ENCODE measurements at places on chromosomes 16 and 17. TPM values are rescaled to one million over a fixed set of nuclear protein-coding genes. Genes with fewer than 3 reads are reported as not detected.

DNA sequence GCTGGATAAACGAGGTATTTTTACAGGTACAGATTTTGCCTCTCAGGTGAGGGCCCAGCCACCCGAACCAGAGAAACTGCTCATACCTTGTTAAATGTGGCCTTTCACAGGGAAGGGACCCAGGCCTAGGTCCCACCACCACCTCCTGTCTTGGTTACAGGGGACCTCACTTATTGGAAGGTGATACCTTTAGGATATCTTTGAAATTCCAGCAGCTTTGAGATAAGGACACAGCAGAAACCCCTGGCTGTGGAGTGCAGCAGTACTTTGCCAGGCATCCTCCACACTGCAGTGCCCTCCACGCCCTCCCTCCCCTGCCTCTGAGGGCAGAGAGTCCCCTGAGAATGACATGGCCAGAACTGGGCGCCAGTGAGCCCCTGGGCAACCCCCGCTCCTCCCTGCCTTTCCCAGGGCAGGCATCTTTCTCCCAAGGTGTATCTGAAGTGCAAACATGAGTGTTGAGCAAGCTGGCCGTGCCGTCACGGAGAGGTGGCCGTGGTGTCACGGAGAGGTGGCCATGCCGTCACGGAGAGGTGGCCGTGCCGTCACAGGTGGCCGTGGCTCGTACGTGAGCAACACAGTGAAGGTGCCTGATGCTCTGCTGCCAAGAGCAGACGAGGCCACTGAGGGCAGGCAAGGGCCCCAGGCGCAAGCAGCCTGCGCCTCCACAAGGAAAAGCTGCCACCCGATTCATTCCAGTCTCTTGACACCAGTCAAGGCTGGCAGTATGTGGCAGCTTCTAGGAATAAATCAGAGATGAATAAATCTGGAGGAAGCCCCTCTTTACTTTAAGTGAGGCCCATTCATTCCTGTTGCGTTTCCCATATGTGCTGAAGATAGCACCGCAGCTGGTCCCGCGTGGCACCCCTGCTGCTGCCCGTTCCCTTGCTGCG lies 134.5 kb upstream of the CHMP6 start:
- no peak for DNase-seq

DNA sequence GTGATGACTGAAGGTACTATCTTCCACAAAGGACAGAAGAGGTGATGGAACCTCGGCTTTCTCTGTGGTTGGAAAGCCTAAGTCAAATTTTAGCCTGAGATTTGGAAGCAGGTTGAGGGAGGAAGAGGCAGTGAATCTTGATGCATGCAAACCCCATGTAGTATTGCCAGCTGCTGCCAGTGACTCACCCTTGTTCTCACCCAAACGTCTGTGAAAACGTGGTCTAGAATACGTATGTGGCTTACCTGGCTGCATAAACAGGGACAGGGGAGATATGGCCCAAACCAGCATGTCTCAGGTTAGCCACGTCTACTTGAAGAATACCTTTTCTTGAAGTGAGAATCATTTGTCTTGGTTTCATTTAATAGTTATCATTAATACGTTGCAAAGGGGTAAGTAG lies 438.0 kb upstream of the MAF start:
- no peak for DNase-seq

DNA sequence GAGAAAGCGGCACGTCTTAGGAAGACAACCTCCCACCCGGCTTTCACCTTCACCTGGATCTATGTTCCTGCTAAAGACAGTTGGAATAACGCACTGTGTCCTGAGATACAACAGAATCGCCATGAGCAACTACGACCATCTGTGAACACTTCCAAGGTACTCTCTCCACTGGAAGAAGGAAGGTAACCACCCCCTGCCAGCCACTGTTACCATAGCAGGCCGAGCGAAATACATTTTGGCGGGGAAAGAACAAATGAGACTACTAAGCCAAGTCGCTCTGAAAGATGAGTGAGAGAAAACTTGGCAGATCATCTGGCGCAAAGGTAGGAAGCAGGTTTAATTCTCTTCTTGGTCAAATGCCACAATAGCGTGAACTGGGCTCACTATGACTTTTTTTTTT lies 9.8 kb downstream of the CRK start:
- no peak for DNase-seq

GRCh38 chr17:45070809-45071208 lies 9.7 kb downstream of the NMT1 start:
- no peak for DNase-seq

GRCh38 chr17:17103160-17103559 lies 60.9 kb downstream of the MPRIP start:
- DNase-seq: no peak

- no peak for DNase-seq
Measured at GRCh38 chr17:66737524-66737923, 97.4 kb upstream of the CACNG5 start.

DNA sequence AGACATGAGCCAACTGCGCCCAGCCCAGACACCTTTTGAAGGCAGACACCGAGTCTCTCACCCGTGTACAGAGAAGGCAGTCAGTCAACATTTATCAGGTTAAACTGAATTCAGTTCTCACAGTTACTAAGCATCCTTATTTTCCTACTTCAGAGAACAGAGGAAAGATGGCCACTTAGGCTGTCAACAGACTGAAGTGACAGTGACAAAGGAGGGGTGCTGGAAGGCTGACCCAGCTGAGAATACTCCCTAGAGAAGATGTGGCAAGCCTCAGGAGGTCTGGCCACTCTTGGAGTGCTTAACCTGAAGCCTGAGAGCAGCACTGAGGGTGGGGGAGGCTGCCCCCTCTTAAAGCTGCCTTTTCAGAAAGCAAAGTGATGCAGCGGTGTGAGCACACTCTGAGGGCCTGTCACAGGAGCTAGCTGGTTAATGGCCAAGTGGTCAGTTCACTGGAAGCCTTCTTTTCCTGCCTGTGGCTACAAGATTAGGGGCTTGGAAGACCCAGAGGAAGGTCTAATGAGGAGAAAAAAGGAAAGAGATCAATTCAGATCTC lies 51.0 kb upstream of the SREBF1 start:
- DNase-seq: no peak

The SEPTIN1 gene
- 134 TPM for total RNA-seq

The RGS9 gene
- total RNA-seq: 1.2 TPM

The SRCIN1 gene
- 0.67 TPM for total RNA-seq

The TMEM88 gene
- total RNA-seq: 1.2 TPM

Measured in activated naive CD4-positive, alpha-beta T cell treated with anti-CD3 and anti-CD28 coated beads for 36 hours (primary cell).